Stimulated activated naive CD8-positive, alpha-beta T cell treated with anti-CD3 and anti-CD28 coated beads, Interleukin-15, Interleukin-2, amounts not matched to agents 100 U/mL and 50 U/mL, for 24 hours (primary cell): ENCODE measurements at places on chromosomes 11 and 22.

DNA sequence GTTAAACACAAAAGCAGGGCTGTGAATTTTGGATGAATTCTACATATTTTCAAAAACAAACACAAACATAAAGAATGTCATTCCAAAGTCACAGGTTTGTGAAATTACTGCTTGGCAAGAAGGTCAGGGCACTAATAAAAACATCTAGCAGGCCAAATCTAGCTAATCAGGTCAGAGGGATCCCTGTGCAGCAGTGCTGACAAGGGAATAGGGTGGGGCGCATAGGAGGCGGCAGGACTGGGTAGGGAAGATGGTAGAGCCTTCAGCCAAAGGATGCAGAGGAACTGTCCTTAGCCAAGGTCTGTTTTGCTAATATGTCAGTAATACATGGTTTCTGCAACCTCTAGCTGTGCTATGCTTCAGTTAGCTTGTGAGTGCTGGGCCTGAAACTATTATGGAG, 396.6 kb downstream of the TENM4 start:
- no peak for DNase-seq

DNA sequence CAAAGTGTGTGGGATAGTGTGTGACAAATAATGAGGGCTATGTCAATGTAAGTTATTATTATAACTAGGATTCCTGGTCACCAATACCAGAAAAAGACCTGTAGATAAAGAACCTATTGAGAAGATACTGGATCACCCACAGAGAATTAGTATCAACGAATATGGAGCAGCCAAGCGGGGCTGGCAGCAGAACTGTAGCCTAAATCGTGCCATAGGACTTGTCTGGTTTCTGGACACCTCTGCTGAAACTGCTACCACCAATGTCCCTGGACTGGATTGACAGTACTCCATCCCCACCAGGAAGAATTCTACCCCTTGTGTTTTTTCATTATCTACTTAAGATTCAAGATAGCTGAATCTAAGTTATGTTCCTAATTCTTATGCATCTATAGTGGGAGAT, 30.3 kb upstream of the PAX6 start:
- no peak for DNase-seq

GRCh38 chr11:4643076-4643475, 706 bp upstream of the OR51E1 start:
- no peak for DNase-seq

DNA sequence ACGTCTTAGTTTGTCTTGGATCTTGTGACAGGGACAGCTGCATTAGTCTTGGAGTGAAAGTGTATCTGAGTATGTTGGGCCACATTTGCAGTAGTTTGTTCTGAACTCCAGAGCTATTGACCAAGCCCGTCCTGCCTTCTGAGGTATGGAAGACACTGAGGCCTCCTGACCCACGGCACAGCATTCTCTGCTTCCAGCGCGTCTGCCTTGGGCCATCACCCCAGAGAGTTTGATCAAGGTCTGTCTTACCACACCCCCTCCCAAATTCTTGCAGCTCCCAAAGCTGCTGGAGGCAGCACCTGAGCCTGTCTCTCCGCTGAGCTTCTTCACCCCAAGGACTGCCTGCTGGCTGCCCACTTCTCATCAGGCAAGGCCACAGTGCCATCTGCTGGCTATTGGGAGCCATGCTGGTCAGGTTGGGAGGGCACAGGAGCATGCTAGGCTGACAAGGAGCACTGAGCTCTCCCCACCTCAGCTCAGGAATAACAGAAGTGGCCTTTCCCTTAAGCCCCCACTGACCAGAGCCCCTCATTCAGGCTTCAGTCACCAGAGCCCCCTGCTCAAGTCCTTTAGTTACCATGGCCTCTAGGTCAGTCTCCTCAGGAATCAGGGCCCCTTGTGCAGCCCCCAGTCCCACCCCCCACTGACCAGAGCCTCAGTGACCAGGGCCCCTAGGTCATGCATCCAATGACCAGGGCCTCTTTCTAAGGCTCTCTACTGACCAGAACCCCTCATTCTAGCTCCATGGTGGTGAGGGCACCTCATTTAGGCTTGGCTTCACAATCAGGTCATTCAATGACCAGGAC, 27.2 kb upstream of the SMPD1 start:
- peak; percentile 82 for DNase-seq

DNA sequence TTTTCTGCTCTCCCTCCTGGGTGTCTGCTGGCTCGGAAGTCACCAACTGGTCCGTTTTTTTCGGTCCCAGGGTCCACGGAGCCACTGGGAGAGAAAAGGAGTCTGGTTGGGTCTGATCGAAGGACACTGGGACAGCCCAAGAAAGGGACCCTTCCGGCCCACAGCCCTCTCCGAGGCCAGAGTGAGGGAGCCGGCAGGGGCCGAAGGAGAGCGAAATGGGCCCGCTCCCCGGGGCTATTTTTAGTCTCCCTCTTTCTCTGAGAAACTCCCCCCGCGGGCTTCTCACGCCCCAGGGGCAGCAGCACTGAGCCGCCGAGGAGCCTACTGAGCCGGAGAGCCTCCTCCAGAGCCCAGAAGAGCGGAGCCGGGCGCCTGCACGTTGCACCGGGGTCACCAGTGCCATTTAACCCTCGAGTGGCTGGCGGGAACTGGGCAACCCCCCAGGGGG, 1.9 kb downstream of the ESAM start:
- DNase-seq: no peak

DNA sequence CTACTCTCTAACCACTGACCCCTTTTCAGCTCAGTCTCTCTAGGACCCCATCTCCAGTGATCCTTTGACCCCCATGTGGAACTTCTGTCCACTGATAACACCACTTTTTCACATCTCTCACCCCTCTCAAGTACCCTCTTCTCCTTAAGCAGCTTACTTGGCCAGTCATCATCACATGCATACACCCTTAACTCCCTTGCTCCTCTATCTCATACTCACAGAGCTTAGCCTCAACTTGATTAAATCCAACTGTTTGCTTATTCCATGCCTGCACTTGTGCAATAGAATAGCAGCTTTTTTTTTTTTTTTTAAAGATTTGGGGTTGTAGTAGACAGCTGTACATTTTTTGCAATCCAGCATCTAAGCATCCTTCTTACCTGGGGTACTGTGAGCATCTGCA, 22.2 kb downstream of the AQP11 start:
- DNase-seq: no peak

DNA sequence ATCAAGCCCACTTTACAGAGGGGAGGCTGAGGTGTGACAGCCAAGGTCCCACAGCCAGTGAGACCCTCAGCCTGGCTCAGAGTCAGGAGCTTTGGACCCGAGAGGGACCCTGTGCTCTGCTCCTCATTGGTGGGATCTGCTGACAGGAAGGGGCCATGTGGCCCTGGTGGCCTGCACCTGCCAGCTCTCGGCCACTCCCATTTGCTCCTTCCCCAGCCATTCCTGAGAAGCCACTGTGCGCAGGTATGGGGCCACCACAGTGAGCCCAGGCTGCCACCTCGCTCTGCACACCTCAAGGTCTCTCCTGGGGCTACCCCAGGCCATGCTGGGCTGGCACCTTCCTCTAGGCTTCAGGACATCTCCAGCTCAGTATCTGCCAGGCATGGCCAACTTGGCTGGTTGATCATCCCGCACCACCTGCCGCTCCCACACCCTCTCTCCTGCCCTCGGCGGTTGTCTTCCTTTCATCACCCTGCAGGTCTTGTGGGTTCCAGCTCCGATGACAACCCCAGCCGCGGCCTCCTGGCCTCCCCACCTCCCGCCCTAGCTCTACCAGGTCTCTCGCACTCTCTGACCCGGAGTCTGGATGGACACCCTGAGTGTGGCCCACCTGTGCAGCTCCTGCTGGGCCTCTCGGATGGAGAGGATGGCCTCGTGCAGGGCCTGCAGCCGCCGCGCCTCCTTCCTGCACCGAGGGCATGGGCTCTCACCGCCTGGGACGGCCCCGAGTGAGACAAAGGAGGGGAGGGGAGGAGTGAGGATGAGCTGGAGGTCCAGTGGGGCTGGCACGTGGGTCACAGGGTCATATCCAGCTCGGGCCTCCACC, 32.2 kb upstream of the CARS1 start:
- DNase-seq: no peak

DNA sequence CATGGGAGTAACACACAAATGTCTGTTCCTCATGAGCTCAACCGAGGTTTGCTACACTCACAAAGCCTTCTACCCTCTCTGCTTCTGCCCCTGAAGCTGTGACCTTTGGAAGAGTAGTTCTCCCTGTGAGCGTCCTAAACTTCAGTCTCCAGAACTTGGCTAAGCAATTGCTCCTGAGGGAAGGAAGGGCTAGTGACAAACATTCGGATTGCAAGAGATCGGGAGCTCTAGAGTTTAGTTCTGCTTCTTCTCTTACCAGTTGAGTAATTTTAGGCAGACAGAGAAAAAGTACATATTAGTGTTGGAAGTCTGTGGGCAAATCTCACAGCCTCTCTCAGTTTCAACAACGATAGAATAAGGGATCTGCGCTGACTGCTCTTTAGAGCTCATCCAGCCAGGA, 27.3 kb upstream of the ELF5 start:
- DNase-seq: no peak

DNA sequence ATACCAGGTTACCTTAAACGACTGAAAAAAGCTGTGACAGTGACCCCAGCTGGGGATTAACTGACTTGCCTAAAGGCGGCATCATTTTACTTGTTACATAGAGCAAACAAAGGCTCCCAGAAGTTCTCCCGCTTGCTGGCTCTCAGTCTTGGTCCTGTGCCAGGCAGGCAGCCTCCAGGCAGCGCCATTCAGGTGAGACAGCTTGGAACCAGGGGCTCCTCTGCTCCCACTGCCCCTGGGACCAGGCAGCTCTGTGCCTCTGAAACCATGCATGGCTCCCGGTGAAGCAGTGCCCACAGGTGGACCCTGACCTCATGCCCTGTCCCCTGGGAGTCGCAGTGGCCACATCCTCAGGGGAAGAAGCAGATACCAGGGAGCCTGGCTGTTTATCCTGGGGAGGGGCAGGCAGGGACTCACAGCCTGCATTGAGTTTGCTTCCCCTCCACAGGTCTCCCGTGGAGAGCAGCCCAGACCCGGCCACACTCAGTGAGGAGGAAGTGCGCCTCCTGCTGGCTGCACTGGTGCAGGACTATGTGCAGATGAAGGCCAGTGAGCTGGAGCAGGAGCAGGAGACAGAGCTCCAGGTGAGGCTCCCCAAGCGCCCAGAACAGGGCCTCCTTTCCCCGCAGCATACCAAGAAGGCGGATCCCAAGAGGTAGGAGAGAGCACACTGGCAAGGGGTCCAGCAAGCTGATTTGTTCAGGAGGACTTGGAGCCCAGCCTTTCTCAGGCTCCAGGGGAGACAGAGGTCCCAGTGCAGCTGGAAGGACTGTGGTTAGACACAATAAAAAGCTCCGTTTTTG, 15.6 kb upstream of the CYP2R1 start:
- DNase-seq: peak; percentile 90

DNA sequence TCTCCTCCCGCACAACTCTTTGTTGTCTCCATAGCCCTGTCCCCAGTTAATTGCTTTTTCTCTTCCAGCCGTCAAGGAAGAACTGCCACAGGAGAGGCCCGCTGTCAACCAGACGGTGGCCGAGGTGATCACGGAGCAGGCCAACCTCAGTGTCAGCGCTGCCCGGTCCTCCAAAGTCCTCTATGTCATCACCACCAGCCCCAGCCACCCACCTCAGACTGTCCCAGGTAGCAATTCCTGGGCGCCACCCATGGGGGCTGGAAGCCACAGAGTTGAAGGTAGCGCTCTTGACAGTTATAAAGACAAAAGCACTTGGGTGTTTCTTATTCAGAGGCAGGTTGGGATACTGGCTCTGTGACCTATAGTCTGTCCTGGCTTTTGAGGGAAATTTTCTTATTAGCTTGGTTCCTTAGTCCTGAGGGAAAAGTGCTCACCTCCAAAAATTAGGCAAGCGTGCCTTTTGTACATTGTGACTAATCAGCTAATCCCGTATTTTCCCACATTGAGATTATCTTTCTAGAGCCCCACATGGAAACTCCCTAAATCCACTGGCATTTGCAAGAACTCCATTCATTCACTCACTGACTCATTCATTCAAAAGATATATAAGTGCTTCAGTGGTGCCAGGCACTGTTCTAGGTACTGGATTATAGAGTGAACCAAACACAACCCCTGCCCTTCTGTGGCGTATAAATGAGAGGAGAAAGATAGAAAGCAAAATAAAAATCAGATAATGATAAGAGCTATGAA, 65.9 kb downstream of the KREMEN1 start:
- no peak for DNase-seq

- DNase-seq: no peak
These were observed 5.9 kb upstream of the ACY3 start for GRCh38 chr11:67656278-67656922.

DNA sequence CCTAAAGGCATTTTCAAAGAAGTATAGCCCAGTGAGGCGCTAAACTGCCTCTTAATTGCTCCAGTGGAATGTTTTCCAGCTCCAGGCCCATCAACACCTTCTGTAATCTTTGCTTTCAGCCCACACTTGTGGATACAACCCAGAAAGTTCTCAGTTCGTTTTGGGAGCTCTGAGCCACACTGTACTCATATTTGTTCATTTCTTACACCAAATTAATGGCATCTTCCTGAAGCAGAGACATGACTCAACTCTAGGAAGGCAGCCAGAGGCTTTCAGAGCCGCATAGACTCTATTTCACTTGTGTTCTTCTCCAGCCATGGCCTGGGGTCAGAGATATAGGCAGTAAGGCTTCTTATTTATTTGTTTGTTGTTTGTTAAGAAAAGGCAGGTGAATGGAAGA, 175.5 kb upstream of the NCAM1 start:
- no peak for DNase-seq

GRCh38 chr11:94740083-94741021, 27.8 kb upstream of the AMOTL1 start:
- peak; percentile 17 for DNase-seq

GRCh38 chr22:30249049-30250038, 2.8 kb upstream of the LIF start:
- no peak for DNase-seq

GRCh38 chr11:128619007-128619406, 31.6 kb upstream of the ETS1 start:
- DNase-seq: no peak

DNA sequence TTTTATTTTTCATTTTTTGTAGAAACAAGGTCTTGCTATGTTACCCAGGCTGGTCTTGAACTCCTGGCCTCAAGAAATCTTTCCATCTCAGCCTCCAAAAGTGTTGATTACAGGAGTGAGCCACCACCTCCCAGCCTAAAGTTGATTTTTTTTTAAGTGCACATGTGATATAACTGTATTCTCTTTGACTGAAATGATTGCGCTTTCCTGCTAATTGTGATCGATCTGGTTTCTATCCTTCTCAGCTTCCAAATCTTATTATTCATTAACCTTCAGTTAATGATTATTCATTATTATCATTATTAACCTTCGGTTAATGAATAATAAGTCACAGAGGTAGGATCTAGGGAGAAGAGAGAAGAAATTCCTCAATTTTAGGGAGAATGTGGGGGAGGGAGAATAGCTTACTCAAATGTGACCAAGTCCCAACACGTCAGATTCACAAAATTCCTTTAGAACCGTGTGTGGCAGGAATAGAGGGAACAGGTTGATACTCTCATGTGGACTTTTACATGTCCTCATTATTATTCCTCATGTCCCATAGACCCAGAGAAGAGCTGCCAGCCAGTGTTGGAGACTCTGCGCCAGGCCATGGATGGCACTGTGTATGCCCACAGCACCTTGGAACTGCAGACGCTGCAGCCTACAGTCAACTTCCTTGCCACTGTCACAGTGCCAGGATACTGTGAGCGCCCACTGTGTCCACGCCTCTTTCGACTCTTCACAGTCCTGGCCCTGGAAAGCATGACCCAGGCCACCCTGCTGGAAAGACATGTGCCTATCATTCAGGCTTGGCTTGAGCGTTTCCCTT, 47.1 kb downstream of the RRP8 start:
- DNase-seq: no peak
